Hypothalamus (tissue), 51 donors: ENCODE measurements at places on chromosomes 5 and 9.

- no peak for DNase-seq
Observed at GRCh38 chr5:17070647-17071046, 134.6 kb upstream of the MYO10 start.

DNA sequence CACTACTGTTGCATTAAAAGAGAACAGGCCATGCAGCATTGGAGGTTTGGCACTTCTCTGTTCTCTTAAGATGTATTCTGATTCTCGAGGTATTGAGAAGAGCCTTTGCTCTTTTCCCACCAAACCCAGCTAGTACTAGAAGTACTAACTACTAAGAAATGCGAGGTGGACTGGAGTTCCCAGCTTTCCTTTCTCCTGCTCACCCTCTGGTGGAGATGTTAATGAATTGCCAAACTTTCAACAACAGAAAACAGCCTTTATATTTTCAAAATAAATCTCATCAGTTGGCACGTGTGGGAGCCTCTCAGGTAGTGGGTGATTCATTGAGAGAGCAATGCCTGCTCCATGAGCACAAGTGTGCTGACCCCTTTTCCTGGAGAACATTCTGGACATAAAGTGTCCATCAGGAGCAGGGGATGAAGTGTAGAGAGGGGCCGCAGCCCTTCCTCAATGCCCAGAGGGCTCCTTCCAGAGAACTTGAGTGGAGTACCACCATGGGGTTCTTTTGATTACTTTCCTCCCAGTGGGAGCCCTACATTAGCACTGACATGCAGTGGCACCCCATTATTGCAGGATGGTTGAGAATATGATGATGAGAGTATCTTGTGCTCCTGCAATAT is 45.7 kb downstream of the TMEM174 start:
- DNase-seq = no peak

DNA sequence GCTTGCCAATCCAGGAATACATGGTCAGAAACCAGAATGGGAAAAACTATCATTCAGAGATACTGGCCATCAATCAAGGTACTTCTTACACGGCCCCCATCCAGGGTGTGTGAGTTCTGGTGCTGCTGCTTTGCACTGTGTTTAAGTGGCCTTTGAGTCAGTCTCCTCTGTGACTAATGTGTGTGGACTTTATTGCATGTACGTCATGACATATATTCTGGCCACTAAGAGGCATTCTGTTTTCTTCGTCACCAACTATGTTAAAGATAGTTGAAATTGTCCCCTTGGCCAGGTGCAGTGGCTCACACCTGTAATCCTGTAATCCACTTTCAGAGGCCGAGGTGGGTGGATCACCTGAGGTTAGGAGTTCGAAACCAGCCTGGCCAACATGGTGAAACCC is 8.5 kb downstream of the EXOSC3 start:
- no peak for DNase-seq

DNA sequence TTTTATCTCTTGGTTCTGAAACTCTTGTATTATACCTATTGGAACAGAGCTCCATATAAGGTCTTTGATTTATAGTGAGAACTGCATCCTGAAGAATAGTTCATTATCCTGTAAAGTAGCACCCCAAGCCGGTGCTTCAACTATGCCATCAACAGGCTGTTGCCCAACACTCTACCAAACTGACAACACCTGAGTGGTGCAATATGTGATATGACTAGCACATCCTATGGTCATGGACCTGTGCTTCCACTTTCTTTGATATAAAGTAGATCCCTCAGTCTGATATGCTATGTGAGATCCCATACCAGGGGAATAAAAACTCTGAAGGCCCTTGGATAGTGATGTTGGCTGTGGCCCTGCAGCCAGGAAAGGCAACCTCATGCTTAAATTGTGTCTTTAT is 15.8 kb downstream of the CSF2 start:
- no peak for DNase-seq

- no peak for DNase-seq
Observed at GRCh38 chr9:128505414-128505765, 871 bp downstream of the GLE1 start.

GRCh38 chr9:92734931-92735635 is 29.6 kb downstream of the BICD2 start:
- no peak for DNase-seq

DNA sequence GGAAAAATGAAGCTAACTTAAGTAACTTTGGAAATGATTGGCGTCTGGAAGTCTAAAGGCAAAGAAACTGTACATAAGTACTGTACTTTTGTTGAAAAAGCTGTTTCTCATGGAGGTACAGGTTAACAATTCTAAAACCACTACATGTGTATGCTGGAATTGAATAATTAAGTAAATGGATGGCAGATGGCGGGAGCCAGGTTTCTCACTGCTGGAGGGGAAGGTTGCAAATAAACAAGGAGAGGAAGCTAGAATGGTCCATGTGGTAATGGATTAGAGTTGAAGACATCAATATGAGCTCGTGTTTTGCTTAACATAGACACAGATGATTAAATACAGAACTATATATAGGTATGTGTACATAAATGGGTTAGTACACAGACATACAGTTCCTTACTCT is 43.2 kb upstream of the ASTN2 start:
- DNase-seq = no peak

DNA sequence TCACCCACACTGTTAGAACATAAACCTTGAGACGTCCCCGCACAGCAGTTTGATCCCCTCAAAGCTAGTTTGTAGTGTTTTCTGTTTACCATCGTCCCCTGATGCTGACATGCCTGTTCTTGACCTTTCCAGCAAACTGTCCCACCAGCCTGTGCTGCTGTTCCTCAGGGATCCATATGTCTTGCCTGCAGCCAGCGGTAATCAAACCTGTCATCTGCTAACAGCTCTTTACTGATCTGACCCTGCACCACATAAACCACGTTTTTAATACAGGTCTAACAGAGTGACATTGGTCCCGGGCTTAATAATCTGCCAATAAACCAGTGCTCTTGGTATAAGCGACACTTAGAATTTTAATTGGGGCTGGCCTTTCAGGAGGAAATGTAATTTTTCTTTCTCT is 34.7 kb downstream of the PPIC start:
- DNase-seq = no peak

GRCh38 chr5:81785322-81785721 is 34.4 kb upstream of the SSBP2 start:
- DNase-seq = no peak

DNA sequence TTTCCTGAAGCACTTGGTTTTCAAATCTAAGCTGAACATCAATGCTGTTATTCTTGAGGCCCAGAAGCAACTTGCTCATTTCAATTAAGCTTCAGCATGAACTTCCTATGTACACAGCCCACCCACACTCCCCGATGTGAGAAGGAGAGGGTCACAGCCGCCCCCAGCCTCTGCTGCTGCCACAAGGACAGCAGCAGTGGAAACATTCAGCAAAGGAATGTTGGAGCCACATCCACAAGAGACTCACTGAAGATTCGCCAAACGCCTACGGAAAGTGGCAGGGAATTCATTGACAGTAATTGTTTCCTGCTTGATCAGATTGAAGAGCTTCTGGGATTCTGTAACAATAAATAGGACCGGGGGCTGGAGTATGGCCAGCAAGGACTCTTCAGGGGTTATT is 2.9 kb downstream of the TGFBI start:
- no peak for DNase-seq

- DNase-seq = no peak
Observed at GRCh38 chr9:32877103-32877502, 93.8 kb downstream of the TMEM215 start.

- no peak for DNase-seq
Observed at GRCh38 chr9:114274217-114274616, 48.7 kb upstream of the ORM1 start.

DNA sequence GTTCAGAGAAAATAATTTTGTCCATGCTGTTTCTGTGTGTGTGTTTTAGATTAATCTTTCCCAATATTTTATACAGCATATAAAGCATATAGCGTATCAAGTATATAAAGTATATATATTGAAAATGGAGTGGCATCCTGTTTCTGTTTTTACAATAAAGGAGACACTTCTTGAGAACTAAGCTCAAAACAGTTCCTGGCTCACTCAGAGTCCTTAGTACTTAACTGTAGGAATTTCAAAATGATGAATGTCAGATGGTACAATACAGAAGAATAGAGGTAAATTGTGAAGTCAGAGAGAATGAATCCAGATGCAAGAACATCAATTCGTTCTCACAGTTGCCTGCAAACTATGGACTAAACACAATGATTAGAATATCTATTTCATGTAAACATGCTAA is 68.7 kb upstream of the TAS2R1 start:
- DNase-seq = no peak

- DNase-seq = no peak
Observed at GRCh38 chr9:70403618-70404025, 10.8 kb downstream of the KLF9 start.

DNA sequence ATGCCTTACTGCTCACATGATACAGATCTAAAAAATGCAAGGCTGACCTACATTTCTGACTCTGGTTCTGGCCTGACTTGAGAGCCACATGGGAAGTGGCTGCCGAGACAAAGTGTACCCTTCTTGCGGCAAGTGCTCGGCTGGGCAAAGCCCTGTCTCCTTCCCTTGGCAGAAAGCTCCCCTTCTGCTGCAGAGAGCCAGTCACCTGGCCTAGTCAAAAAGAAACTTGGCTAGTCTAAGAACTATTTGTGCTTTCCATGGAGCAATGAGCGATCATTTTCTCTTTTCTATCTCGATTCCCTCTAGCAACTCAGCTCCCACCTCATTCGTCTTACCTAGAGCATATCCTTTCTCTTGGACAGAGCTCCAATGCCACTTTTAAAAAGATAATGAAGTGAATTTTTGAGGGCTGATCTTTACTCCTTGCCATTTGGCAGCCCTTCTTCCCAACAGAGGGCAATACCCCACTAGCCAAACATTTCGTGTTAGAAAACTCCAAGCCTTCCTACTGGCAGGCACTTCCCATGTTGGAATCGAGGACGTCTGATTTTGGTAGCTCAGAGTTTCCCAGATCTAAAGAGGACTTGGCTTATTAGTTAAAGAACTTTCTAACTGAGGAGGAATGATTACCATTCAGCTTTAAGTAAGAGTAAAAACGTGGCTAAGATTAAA is 108.1 kb upstream of the PRRC1 start:
- no peak for DNase-seq

DNA sequence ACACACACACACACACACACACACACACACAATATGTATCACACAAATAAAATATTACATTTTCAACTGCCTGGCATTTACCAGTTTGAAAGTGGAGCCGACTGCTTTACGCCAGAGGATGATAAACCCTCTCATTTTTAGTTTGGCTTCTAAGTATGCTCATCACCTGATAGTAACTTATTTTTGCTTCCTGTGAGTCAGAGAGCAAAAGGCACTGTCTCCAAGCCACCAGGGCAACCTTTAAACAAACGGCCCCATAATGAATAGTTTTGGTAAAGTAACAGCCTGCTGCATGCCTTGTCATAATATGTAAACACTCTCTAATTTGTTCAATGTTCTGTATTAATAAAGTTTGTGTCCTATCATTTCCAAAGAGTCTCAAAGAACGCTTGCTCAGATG is 26.9 kb downstream of the KLF4 start:
- no peak for DNase-seq

DNA sequence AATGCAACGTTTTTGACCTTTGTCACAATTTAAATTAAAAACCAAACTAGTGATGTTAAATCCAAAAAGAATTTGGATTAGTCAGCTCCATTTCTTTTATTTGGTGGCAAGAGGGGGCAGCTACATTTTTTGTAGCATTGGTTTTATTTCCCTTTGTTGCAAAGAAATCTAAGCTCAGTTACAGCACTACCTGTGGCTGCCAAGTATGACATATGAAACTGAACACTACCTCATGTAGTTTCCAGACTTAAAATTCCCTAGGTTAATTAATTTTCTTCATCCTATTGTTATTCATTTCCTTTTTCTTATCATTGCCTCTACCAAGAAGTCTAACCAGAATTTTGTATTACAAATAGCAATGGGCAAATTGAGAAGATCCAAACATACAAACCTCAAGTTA is 393.5 kb downstream of the BRINP1 start:
- DNase-seq = no peak

GRCh38 chr5:16937503-16938161 is 1.5 kb upstream of the MYO10 start:
- no peak for DNase-seq

- no peak for DNase-seq
Observed at GRCh38 chr5:23026252-23027170, 173.4 kb upstream of the CDH12 start.

- DNase-seq = peak; percentile 42
Observed at GRCh38 chr9:128192601-128193371, 1.4 kb upstream of the CIZ1 start.

GRCh38 chr5:145750199-145750598 is 84.9 kb downstream of the PRELID2 start:
- no peak for DNase-seq

GRCh38 chr5:95114305-95114704 is 170.6 kb downstream of the MCTP1 start:
- no peak for DNase-seq
